ENCODE measurements at places on chromosomes 2 and 18. TPM values are rescaled to one million over a fixed set of nuclear protein-coding genes. Genes with fewer than 3 reads are reported as not detected.

ACKR3 gene
- 7.5 TPM for total RNA-seq

HOXD13 gene
- not detected for total RNA-seq

CYP27C1 gene
- total RNA-seq = 0.35 TPM

TACR1 gene
- total RNA-seq = 2.9 TPM

ASXL3 gene
- 35.4 TPM for total RNA-seq

XIRP2 gene
- not detected for total RNA-seq

PGAP1 gene
- 32.7 TPM for total RNA-seq

IL1RL2 gene
- 2.5 TPM for total RNA-seq

SP100 gene
- total RNA-seq = 30.3 TPM

PKDCC gene
- 55.6 TPM for total RNA-seq

ABCG8 gene
- 1.8 TPM for total RNA-seq

CTNNA2 gene
- total RNA-seq = 180 TPM

ANKRD62 gene
- total RNA-seq = 3.7 TPM

EDAR gene
- total RNA-seq = not detected
